Vein endothelial cell (primary cell): ENCODE measurements at places on chromosomes 12 and 14. TPM values are rescaled to one million over a fixed set of nuclear protein-coding genes. Genes with fewer than 3 reads are reported as not detected.

The LALBA gene
- not detected in 2 replicates for total RNA-seq

The NYNRIN gene
- total RNA-seq, result 14.6 and 28.7 TPM in 2 replicates

The NTF3 gene
- total RNA-seq, result 0.19 TPM in 1 of 2 replicates, not detected in the other

The TAS2R9 gene
- 0.19 TPM in 1 of 2 replicates, not detected in the other for total RNA-seq

The KRT85 gene
- total RNA-seq, result not detected in 2 replicates

The PMEL gene
- 1.3 and 2.1 TPM in 2 replicates for total RNA-seq

The COQ6 gene
- 16.3 and 17.8 TPM in 2 replicates for total RNA-seq

The FBXO21 gene
- 73.2 and 92.4 TPM in 2 replicates for total RNA-seq

The CLEC6A gene
- not detected in 2 replicates for total RNA-seq

The AICDA gene
- total RNA-seq, result not detected in 2 replicates

The TMEM253 gene
- not detected in 2 replicates for total RNA-seq

The PYGL gene
- 54.5 and 55.3 TPM in 2 replicates for total RNA-seq

The TAC3 gene
- not detected in 2 replicates for total RNA-seq

The RNF34 gene
- total RNA-seq, result 32.7 and 59.8 TPM in 2 replicates

The CPM gene
- 1.3 and 2.7 TPM in 2 replicates for total RNA-seq

The GNPTAB gene
- 33.6 and 36.1 TPM in 2 replicates for total RNA-seq

The SLCO1B1 gene
- not detected in 2 replicates for total RNA-seq

The GPRC5D gene
- total RNA-seq, result 0.38 TPM in 1 of 2 replicates, not detected in the other

The GZMB gene
- not detected in 2 replicates for total RNA-seq

The IL26 gene
- not detected in 2 replicates for total RNA-seq

The NELL2 gene
- not detected in 2 replicates for total RNA-seq

The BCL11B gene
- total RNA-seq, result 0.19 and 0.33 TPM in 2 replicates

The PTPN21 gene
- total RNA-seq, result 9.5 and 9.6 TPM in 2 replicates

The AKAP5 gene
- total RNA-seq, result 0.33 and 0.76 TPM in 2 replicates

The SERPINA5 gene
- total RNA-seq, result 0.19 and 0.98 TPM in 2 replicates

The EIF2S3B gene
- 0.96 and 2.6 TPM in 2 replicates for total RNA-seq

The CLEC2A gene
- not detected in 2 replicates for total RNA-seq

The NTN4 gene
- total RNA-seq, result 288 and 387 TPM in 2 replicates

The SCN8A gene
- total RNA-seq, result 2.5 and 4.9 TPM in 2 replicates

The LRP1-AS gene
- not detected in 2 replicates for total RNA-seq

The SLC10A1 gene
- not detected in 2 replicates for total RNA-seq

The CCDC184 gene
- total RNA-seq, result under 0.01 and 0.10 TPM in 2 replicates

The ATXN7L3B gene
- total RNA-seq, result 26.5 and 32.1 TPM in 2 replicates

The OR6C70 gene
- not detected in 2 replicates for total RNA-seq

The TPH2 gene
- not detected in 2 replicates for total RNA-seq

The FERMT2 gene
- 99.6 and 116 TPM in 2 replicates for total RNA-seq

The IFT81 gene
- total RNA-seq, result 7.8 and 9.4 TPM in 2 replicates

The FAM234B gene
- 7.3 and 8.8 TPM in 2 replicates for total RNA-seq

The GNB3 gene
- total RNA-seq, result 2.6 and 2.9 TPM in 2 replicates

The POLE2 gene
- total RNA-seq, result 8.8 and 16.0 TPM in 2 replicates

The OAS2 gene
- total RNA-seq, result 3.3 and 4.6 TPM in 2 replicates

The CMTM5 gene
- not detected in 2 replicates for total RNA-seq

The ADCY4 gene
- total RNA-seq, result 55.1 and 90.2 TPM in 2 replicates

The MANSC4 gene
- total RNA-seq, result 0.33 TPM in 1 of 2 replicates, not detected in the other

The ZNF10 gene
- total RNA-seq, result 3.2 and 4.2 TPM in 2 replicates

The DIO2 gene
- total RNA-seq, result not detected in 2 replicates

The DYNLL1 gene
- total RNA-seq, result 253 and 299 TPM in 2 replicates

The GPR135 gene
- 2.3 and 3.8 TPM in 2 replicates for total RNA-seq

The FOXM1 gene
- total RNA-seq, result 15.0 and 23.0 TPM in 2 replicates

The REC8 gene
- 1.3 and 4.1 TPM in 2 replicates for total RNA-seq
